ENCODE measurements at places on chromosomes 7 and 10. TPM values are rescaled to one million over a fixed set of nuclear protein-coding genes. Genes with fewer than 3 reads are reported as not detected.

The CCL24 gene
- total RNA-seq = not detected

The NUB1 gene
- 54.2 TPM for total RNA-seq

The LAMB4 gene
- 0.23 TPM for total RNA-seq

The LRRD1 gene
- total RNA-seq = under 0.01 TPM

The LEP gene
- not detected for total RNA-seq

The COL26A1 gene
- total RNA-seq = not detected

The RBP3 gene
- not detected for total RNA-seq

The CPVL gene
- 0.93 TPM for total RNA-seq

DNA sequence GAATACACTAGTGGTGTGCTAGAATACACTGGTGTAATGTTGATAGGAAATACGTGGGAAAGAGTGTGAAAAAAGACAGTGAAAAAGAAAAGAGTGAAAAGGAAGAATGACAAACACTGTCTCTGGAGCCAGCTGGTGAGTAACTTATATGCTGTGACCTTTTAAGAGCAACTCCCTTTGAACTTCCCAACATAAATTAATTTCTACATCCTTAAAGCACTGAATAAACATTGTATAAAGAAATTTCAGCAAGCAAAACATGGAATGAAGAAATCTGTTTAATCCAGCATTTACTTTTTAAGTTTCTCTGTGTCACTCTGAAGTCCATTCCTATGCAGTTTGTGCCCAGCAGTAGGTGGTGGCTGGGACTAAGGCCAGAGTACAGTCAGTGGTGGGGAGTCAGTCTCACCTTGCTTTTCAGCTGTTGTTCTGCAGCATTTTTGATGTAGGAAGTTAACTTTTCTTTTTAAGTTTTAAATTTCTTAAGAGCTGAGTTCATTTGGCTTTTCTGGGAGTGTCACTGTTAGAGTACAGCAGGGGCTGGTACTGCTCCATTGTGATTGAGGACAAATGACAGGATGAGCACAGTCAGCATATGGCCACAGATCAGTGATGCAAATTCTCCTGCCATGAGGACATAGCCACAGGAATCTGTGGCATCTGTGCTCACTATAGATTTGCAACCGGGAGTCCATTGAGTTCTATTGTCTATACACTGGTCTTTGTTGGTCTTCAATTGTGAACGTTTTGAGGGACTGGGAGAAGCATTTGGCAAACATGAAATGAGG lies 321.8 kb downstream of the ZNF248 start:
- no peak for DNase-seq

DNA sequence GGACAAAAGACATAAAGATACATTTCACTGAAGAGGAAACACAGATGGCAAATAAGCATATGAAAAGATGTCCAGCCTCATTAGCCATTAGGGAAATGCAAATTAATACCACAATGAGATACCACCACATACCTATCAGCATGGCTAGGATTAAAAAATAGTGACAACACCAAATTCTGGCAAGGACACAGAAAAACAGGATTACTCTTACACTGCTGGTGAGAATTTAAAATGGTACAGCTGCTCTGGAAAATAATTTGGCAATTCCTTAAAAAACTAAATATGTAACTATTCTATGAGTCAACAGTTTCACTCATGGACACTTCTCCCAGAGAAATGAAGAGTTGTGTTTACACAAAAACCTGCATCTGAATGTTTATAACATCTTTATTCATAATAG lies 121.1 kb downstream of the C10orf90 start:
- DNase-seq = no peak

DNA sequence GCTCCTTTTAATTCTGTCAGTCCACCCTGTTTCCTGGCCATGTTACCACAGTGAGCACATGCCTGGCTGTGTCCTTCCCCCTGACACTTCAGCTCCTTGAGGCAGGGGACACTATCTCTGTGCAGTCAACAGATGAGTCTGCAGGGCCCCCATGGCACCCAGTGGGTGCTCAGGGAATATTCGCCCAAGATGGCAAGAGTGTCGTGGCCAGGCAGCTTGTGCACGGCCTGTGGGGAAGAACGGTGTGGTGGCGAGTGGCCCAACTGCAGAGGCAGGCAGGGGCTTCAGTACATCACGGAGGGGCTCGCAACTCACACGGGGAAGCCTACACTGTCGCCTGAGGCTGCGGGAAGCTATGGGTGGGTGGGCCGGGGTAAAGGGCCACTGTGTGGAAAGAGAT lies 91.1 kb downstream of the TRRAP start:
- DNase-seq = no peak

DNA sequence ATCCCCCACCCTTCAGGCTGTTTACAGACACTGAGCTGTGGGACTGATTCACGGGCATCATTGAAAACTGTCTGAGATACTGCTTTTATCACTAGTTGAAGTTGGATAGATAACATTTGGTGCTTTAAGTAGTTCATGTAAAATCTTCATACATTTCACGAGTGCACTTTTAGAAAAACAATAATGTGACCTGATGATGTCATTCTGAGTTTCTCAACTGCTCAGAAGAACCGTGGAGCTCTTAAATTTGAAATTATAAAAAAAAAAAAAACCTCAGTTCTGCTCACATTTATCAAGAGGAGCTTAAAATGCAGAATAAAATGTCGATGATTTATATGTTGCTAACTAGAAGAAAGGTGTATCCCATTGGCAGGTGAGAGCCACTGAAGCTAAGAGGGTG lies 81.5 kb downstream of the GALNT11 start:
- DNase-seq = no peak

- DNase-seq = no peak
These were observed 1039.6 kb upstream of the LRRN3 start for GRCh38 chr7:110051372-110051771.

Measured in dermis blood vessel endothelial cell (primary cell).